ENCODE measurements at places on chromosomes 13 and 19. TPM values are rescaled to one million over a fixed set of nuclear protein-coding genes. Genes with fewer than 3 reads are reported as not detected.

The ADPRHL1 gene
- polyA plus RNA-seq: not detected

The ANGPTL8 gene
- polyA plus RNA-seq: not detected

The IGFL3 gene
- polyA plus RNA-seq: not detected

The SBSN gene
- not detected for polyA plus RNA-seq

GRCh38 chr19:47886010-47886559 is at the start of gene SULT2A1:
TSS of gene SULT2A1 (minus strand) at chr19:47886315. CDS start at chr19:47886257, 58 bp downstream.
- no peak for DNase-seq

GRCh38 chr19:47778954-47779351 is 450 bp downstream of the SELENOW start:
- DNase-seq: no peak

DNA sequence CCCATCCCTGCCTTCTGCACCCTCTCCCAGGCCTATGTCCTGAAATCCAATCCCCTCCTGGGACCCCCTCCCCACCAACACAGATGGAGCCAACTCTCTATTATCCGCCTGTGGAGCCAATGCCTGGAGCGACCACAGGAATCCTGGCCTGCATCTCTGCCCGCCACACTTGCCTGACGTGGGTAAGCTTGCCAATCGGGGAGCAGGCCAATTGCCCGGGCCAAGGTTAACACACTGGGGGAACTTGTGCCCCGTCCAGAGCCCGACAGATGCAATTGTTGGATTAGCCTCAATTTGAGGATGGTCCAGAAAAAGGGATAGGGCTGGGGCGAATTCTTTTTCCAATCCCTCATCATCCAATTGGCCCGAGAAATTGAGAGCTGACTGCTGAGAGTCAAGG is 5.9 kb downstream of the WIZ start:
- DNase-seq: no peak

DNA sequence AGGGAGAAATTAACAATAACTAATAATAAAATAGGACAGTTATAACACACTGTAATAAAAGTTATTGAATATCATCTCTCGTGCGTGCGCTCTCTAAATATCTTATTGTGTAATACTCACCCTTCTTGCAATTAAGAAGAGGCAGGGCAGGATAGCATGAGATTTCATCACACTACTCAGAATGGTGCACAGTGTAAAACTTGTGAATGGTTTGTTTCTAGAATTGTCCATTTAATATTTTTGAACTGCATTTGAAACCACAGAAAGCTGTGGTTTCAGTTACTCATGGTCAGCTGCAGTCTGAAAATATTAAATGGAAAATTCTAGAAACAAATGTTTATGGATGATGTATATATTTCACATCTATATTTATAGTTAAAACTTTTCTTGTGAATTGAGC is 161.1 kb downstream of the DCT start:
- no peak for DNase-seq

DNA sequence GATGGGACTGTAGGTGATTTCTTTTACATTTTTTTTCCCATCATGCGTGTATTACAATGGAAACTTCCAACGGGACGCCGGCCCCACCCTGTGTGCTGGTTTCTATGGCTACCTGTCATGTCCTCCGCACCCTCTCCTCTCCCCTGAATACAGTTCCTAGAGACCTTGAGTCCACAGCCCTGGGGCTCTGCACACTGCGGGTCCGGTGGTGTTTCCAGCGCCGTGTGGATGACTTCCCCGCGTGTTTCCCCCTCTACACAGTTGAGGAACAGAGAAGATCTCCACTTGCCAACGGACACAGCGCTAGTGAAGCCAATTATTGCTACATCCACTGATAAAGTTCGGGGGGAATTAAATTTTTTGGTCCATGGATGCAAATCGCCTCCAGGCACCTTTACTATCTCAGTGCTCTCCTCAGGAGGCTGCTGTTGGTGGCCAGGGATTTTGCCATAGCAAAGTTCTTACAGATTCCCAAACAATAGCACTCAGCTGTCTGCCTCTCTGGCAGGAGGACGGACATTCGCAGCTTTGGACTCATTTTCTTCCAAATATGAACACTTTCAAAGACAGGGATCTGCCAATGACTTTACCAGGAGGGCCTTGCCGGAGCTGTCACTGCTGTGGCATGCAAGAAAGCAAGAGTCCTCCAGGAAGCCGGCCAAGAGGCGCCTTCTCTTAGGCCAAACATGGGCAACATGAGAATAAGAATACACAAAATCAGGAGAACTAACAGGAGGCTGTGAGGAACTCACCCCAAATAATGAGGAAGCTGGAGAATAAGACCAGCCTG is 39.3 kb upstream of the GAS6 start:
- no peak for DNase-seq

GRCh38 chr13:95842898-95843297 is 166.0 kb downstream of the DNAJC3 start:
- no peak for DNase-seq

Measured in naive thymus-derived CD4-positive, alpha-beta T cell (primary cell).